MCF 10A (cell line): ENCODE measurements at places on chromosomes 11 and 22. TPM values are rescaled to one million over a fixed set of nuclear protein-coding genes. Genes with fewer than 3 reads are reported as not detected.

GRCh38 chr22:46511151-46512038, 26.0 kb downstream of the CELSR1 start:
- DNase-seq = no peak
- peaks cover 10% of the 10 kb centered on the region for H3K36me3 ChIP-seq
- H3K4me3 ChIP-seq = no peak overlapping the region
- peaks cover 23% of the 10 kb centered on the region for H3K4me1 ChIP-seq
- H3K27me3 ChIP-seq = no peaks in the 10 kb centered on the region

- H3K36me3 ChIP-seq = peaks cover 76% of the 10 kb centered on the region
- H3K27ac ChIP-seq = no peak overlapping the region
- no peak for DNase-seq
- H3K27me3 ChIP-seq = no peaks in the 10 kb centered on the region
- peaks cover 15% of the 10 kb centered on the region for H3K4me1 ChIP-seq
Observed at GRCh38 chr22:21592422-21592821, 24.9 kb downstream of the UBE2L3 start.

DNA sequence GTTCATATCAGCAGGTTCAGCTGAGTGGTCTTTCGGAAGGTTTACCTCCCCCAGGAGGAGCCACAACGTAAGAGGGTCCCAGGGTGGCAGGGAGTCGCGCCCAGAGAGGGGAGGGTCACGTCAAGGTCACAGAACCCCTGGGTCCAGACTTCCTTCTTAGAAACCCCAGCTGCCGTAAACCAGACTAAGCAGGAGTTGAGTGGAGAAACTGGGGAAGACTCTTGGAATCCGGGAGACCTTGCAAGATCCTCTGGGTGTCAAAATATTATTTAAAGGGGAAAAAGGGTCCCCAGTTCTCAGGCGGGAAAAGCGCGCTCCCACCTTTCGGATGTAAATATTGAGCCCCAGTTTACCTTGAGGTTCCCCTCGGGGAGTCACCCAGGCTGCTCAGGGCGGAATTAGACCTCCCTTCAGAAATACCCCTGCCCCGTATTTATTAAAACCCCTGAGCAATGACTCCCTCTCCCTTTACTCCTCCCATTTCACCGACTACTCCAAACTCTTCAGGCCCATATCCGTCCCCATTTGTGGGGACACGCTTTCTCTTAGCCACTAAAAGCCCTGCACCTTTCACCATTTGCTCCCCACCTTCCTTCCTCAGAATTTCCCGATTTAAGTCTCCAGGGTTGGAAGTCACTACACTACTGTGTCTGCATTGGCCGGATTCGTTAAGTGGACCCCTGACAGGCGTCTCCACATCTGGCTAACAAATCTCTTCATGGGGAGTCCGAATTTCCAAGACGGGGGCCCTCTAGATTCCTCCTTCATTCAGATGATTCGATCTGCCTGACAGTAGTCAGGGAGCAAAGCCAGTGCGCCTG, 4.2 kb downstream of the SLC17A6 start:
- H3K4me3 ChIP-seq = no peak overlapping the region
- H3K36me3 ChIP-seq = peaks cover 5% of the 10 kb centered on the region
- H3K27me3 ChIP-seq = peaks cover 87% of the 10 kb centered on the region
- no peak overlapping the region for H3K27ac ChIP-seq
- H3K4me1 ChIP-seq = no peaks in the 10 kb centered on the region
- DNase-seq = no peak

GRCh38 chr11:106271686-106272085, 194.2 kb downstream of the AASDHPPT start:
- H3K4me3 ChIP-seq = no peak overlapping the region
- H3K36me3 ChIP-seq = no peaks in the 10 kb centered on the region
- no peak overlapping the region for H3K27ac ChIP-seq
- DNase-seq = no peak
- peaks cover 6% of the 10 kb centered on the region for H3K4me1 ChIP-seq

DNA sequence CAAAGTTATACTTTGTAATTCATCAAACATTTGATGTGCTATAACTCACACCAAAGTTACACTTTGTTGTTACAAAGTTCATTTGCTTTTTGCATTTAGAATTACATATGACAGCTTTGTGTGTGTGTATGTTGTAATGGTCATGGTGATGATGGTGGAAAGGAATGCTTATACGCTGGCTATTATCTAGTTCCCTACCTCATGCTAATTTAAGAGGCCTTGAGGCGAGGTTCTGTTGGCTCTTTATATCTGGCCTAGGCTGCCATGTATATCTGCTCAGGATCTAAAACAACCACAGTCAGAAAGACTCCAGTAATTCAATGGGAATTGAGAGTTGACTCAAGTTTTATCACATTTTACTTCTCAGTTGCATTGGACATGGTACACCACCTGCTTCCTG, 123.4 kb downstream of the SLC17A6 start:
- H3K27ac ChIP-seq = no peak overlapping the region
- H3K27me3 ChIP-seq = no peaks in the 10 kb centered on the region
- DNase-seq = no peak
- peaks cover 5% of the 10 kb centered on the region for H3K36me3 ChIP-seq
- H3K4me3 ChIP-seq = no peak overlapping the region
- H3K4me1 ChIP-seq = peaks cover 6% of the 10 kb centered on the region

OR2D2 gene
- 0.37 and 0.56 TPM in 2 replicates for total RNA-seq

SERPING1 gene
- 1.1 TPM in 1 of 2 replicates, not detected in the other for total RNA-seq
